Body of pancreas (tissue), 4 donors: ENCODE measurements at places on chromosomes 4 and X.
A peak's percentile ranks its signal among the peaks of the same experiment; 100 is the strongest.

GRCh38 chr4:147825451-147826287, 93.8 kb downstream of the ARHGAP10 start:
- H3K27me3 ChIP-seq = no peaks in the 10 kb centered on the region
- H3K4me1 ChIP-seq = peaks cover 80% of the 10 kb centered on the region
- H3K27ac ChIP-seq = peak overlapping the region; percentile 90

GRCh38 chrX:10178866-10179463, 22.2 kb downstream of the CLCN4 start:
- no peaks in the 10 kb centered on the region for H3K36me3 ChIP-seq
- peaks cover 13% of the 10 kb centered on the region for H3K4me1 ChIP-seq
- no peaks in the 10 kb centered on the region for H3K27me3 ChIP-seq
- H3K27ac ChIP-seq = no peak overlapping the region
- H3K4me3 ChIP-seq = no peak overlapping the region
- no peak for DNase-seq

- no peaks in the 10 kb centered on the region for H3K36me3 ChIP-seq
- no peaks in the 10 kb centered on the region for H3K4me1 ChIP-seq
- peak; percentile 0 for DNase-seq
- H3K27me3 ChIP-seq = peaks cover 6% of the 10 kb centered on the region
- H3K4me3 ChIP-seq = no peak overlapping the region
Measured at GRCh38 chr4:7411896-7412553, 22.7 kb downstream of the PSAPL1 start.

GRCh38 chr4:86894455-86894854, 2.2 kb upstream of the C4orf36 start:
- no peaks in the 10 kb centered on the region for H3K27me3 ChIP-seq
- H3K4me1 ChIP-seq = peaks cover 13% of the 10 kb centered on the region
- no peak overlapping the region for H3K4me3 ChIP-seq

- H3K4me3 ChIP-seq = no peak overlapping the region
- H3K27ac ChIP-seq = no peak overlapping the region
- no peaks in the 10 kb centered on the region for H3K4me1 ChIP-seq
- no peaks in the 10 kb centered on the region for H3K36me3 ChIP-seq
- no peaks in the 10 kb centered on the region for H3K27me3 ChIP-seq
- no peak for DNase-seq
Measured at GRCh38 chr4:110106931-110107296, 91.5 kb downstream of the ELOVL6 start.

- H3K27ac ChIP-seq = no peak overlapping the region
- H3K4me1 ChIP-seq = no peaks in the 10 kb centered on the region
- DNase-seq = no peak
Measured at GRCh38 chr4:28009541-28009940, 1148.9 kb downstream of the STIM2 start.

- H3K27me3 ChIP-seq = no peaks in the 10 kb centered on the region
- no peak overlapping the region for H3K27ac ChIP-seq
- H3K4me3 ChIP-seq = no peak overlapping the region
- no peaks in the 10 kb centered on the region for H3K36me3 ChIP-seq
- no peaks in the 10 kb centered on the region for H3K4me1 ChIP-seq
- no peak for DNase-seq
Measured at GRCh38 chr4:160772668-160773067, 1391.1 kb downstream of the FSTL5 start.

- no peaks in the 10 kb centered on the region for H3K27me3 ChIP-seq
- H3K4me3 ChIP-seq = no peak overlapping the region
- no peak overlapping the region for H3K27ac ChIP-seq
- no peaks in the 10 kb centered on the region for H3K4me1 ChIP-seq
- no peaks in the 10 kb centered on the region for H3K36me3 ChIP-seq
- DNase-seq = no peak
Measured at GRCh38 chrX:12139934-12140611, 1.8 kb downstream of the FRMPD4 start.

GRCh38 chr4:70844180-70844579, 4.5 kb upstream of the GRSF1 start:
- peaks cover 10% of the 10 kb centered on the region for H3K4me1 ChIP-seq
- H3K27me3 ChIP-seq = no peaks in the 10 kb centered on the region
- H3K36me3 ChIP-seq = no peaks in the 10 kb centered on the region
- H3K27ac ChIP-seq = no peak overlapping the region

DNA sequence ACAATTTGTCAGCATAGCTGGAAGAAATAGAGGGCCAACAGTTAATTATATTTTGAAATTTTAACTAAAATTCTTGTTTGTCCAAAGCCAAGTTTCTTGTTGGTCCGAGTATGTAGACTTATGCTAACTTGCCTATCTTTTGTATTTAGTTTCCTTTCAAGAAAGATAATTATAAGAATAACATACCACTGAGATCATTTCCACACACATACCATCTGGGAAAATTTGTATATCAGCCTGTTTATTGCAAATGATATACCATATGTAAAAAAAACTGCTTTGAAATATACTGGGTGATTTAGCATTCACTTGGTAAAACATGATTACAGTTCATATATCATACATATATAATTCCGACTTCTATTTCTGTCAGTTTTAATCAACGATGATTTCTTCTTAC, 84.7 kb upstream of the ANKRD50 start:
- H3K27me3 ChIP-seq = no peaks in the 10 kb centered on the region
- no peak overlapping the region for H3K27ac ChIP-seq
- H3K4me1 ChIP-seq = no peaks in the 10 kb centered on the region
- H3K36me3 ChIP-seq = no peaks in the 10 kb centered on the region
- no peak for DNase-seq
- no peak overlapping the region for H3K4me3 ChIP-seq

GRCh38 chrX:20215565-20215964, 51.1 kb downstream of the RPS6KA3 start:
- H3K27ac ChIP-seq = no peak overlapping the region
- DNase-seq = no peak
- H3K36me3 ChIP-seq = no peaks in the 10 kb centered on the region
- H3K27me3 ChIP-seq = no peaks in the 10 kb centered on the region
- peaks cover 20% of the 10 kb centered on the region for H3K4me1 ChIP-seq

- no peak overlapping the region for H3K27ac ChIP-seq
- H3K36me3 ChIP-seq = no peaks in the 10 kb centered on the region
- no peaks in the 10 kb centered on the region for H3K27me3 ChIP-seq
- no peak for DNase-seq
- H3K4me1 ChIP-seq = no peaks in the 10 kb centered on the region
Measured at GRCh38 chr4:172709376-172709775, 459.2 kb upstream of the GALNT7 start.

- no peak overlapping the region for H3K4me3 ChIP-seq
- no peak overlapping the region for H3K27ac ChIP-seq
- peak; percentile 5 for DNase-seq
- no peaks in the 10 kb centered on the region for H3K4me1 ChIP-seq
- no peaks in the 10 kb centered on the region for H3K36me3 ChIP-seq
Measured at GRCh38 chrX:25523574-25524540, 508.1 kb upstream of the ARX start.

DNA sequence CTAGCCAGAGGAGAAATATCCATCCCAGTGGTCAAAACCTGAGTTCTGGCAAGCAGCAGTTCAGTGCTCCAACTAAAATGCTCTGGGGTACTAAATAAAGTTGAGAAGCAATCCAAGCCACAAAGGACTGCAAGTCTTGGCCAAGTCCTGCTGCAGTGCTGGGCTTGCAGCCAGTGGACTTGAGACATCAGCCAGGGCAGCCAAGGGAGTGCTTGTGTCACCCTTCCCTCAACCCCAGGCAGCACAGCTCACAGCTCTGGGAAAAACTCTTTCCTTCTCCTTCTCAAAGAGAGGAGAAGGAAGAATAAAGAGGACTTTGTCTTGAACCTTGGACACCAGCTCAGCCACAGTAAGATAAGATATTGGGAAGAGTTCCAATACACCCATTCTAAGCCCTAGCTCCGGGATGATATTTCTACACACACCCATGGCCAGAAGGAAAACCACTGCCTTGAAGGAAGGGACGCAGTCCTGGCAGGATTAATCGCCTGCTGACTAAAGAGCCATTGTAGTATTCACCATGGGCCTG, 99.8 kb downstream of the PTCHD1 start:
- no peaks in the 10 kb centered on the region for H3K27me3 ChIP-seq
- H3K4me1 ChIP-seq = peaks cover 15% of the 10 kb centered on the region
- peak overlapping the region; percentile 44 for H3K27ac ChIP-seq
- no peaks in the 10 kb centered on the region for H3K36me3 ChIP-seq
- H3K4me3 ChIP-seq = no peak overlapping the region

GRCh38 chr4:17807446-17807845, 3.1 kb downstream of the DCAF16 start:
- DNase-seq = no peak
- peaks cover 33% of the 10 kb centered on the region for H3K4me1 ChIP-seq
- H3K4me3 ChIP-seq = no peak overlapping the region

DNA sequence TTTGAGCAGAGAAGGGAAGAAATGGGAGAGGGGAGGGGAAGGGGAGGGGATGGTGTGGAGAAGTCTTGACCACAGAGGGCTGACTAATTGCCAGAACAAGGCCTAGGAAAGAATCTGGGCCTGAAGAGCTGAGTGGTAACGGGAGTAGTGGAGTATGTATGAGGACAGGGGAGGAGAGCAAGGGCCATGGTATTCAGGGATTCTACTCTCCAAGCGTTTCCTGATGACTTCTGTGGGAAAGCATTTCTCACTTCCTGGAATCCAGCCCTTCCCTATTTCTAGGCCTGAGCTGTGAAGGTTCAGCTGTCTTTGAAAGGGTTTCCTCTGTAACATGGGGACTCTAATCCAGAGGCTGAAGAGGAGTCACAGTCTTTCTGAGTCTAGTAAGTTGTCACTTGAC, 19.7 kb upstream of the SOX3 start:
- DNase-seq = no peak
- H3K27ac ChIP-seq = no peak overlapping the region
- no peaks in the 10 kb centered on the region for H3K27me3 ChIP-seq
- H3K36me3 ChIP-seq = no peaks in the 10 kb centered on the region
- H3K4me1 ChIP-seq = no peaks in the 10 kb centered on the region
